ENCODE measurements at places on chromosomes 2 and 18.
A peak's percentile ranks its signal among the peaks of the same experiment; 100 is the strongest.

DNA sequence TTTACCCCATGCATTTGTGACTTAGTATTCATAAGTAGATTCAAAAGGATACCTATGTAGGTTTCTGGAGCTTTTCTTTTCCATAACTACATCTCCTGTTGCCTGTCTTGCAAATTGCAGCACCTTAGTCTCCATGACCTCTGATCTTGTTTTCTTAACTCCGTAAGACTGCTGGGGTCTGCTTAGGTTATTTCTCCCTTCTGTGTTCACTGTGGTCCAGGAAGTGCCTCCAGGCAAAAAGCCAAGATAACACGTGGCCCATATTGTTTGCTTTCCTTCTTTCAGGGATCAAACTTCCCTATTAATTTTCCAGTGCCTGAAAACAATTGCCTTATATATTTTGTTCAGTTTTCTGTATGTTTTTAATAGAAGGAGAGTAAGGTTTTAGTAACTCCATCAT lies 86.4 kb downstream of the GCA start:
- no peak for DNase-seq

GRCh38 chr2:212013626-212014025 lies 525.0 kb downstream of the ERBB4 start:
- no peak for DNase-seq

DNA sequence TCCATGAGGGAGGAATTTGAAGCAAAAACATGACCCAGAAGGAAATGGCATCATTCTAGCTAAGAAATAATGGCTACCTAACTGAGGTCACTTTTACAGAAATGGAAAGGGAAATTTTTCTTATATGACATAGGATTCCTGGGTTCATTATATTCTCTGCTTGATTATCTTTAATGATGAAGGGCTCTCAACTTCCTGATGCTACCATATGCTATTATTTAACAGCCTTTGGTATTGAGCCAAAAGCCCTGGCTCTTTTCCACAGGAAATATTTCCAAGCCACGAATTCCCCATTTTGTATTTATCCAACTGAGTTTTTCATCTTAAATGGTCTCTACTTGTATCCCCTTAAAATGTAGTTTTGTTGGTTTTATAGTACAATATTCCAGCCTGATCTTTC lies 63.2 kb upstream of the NPAS2 start:
- no peak for DNase-seq

GRCh38 chr2:106129592-106129991 lies 64.5 kb downstream of the UXS1 start:
- DNase-seq = no peak

DNA sequence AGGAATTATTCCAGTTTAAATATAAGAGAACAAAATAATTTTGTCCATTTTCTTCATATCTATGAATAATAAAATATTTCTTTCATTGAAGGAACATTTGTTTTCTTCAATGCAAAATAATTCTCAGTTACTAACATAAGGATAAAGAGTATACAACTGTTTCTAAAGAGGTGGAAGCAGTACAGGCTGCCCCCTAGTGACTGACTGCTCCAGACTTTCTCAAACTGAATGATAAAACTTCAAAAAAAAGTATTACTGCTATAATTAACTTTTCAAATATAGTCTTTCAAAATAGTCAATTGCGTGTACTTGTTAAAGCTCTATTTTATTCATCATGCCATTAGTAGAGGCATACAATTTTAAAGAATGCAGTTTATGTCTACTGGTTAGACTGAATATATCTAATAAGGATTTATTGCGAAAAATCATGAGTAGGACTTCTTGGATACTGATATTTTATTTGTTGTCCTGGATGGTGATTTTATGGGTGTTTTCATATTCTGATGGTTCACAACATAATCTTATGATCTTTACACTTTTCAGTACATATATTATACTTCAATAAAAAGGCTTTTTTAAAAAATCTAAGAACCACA lies 100.1 kb downstream of the WDPCP start:
- DNase-seq = peak; percentile 4

GRCh38 chr2:139916822-139917221 lies 1136.6 kb upstream of the NXPH2 start:
- no peak for DNase-seq
